ENCODE measurements at places on chromosomes 7 and 10.

DNA sequence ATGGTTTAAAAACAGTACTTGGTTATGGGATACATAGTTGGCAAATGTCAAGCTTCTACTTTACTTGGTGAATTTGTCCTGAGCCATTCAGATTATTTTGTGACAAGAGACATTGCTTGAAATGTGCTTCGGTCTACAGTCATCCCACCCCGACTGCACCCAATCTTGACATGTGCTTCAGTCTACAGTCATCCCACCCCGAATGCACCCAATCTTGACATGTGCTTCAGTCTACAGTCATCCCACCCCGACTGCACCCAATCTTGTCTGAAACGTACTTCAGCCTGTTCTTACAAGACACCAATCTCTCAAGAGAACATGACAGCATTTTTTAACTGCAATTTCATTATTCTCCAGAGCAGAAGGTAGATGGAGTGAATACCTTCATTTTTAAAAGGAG lies 47.8 kb downstream of the PRKCQ start:
- no peak for DNase-seq

DNA sequence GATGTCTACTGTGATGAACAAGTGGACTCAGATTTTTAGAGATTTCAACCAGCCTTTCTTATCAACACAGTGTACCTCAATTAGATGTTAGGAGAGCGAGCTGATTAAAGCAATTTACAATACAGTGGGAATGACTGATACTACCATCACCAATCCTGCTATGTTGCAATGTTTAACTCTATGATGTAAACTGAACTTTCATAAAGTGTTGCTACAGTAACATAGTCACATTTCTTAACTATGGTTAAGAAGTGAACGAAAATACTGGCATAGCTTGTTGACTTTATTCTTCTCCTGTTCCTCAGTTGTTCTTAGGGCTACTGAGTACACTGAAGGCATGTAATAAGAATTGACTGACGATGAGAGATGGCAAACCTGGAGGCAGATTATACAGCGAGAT lies 139.8 kb downstream of the MYOF start:
- no peak for DNase-seq

- DNase-seq = no peak
These were observed 33.4 kb downstream of the FOXL3 start for GRCh38 chr7:323410-323809.

- no peak for DNase-seq
These were observed 2.0 kb downstream of the MNX1 start for GRCh38 chr7:157008206-157009169.

GRCh38 chr7:16447876-16448275 lies 17.7 kb downstream of the SOSTDC1 start:
- no peak for DNase-seq

GRCh38 chr7:112129655-112130323 lies 76.4 kb downstream of the DOCK4 start:
- DNase-seq = no peak

DNA sequence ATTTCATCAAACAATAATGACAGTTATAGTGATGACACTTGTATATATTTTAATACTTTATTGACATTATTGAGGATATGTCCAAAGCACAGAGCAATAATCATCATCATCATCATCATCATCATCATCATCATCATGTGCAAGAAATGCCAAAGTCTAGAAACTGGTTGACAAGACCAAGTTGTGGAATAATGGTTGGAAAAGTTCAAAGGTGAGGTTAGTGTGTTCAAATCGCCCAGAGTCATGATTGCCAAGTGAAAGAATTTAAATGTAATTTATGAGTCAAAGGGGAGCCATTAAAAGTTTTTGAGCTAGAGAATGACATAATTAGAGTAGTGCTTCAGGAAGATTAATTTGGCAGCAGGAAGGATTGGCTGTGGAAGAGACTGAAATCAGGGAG lies 852.4 kb downstream of the SORCS1 start:
- no peak for DNase-seq

GRCh38 chr10:97887399-97887798 lies 37.8 kb downstream of the GOLGA7B start:
- no peak for DNase-seq

DNA sequence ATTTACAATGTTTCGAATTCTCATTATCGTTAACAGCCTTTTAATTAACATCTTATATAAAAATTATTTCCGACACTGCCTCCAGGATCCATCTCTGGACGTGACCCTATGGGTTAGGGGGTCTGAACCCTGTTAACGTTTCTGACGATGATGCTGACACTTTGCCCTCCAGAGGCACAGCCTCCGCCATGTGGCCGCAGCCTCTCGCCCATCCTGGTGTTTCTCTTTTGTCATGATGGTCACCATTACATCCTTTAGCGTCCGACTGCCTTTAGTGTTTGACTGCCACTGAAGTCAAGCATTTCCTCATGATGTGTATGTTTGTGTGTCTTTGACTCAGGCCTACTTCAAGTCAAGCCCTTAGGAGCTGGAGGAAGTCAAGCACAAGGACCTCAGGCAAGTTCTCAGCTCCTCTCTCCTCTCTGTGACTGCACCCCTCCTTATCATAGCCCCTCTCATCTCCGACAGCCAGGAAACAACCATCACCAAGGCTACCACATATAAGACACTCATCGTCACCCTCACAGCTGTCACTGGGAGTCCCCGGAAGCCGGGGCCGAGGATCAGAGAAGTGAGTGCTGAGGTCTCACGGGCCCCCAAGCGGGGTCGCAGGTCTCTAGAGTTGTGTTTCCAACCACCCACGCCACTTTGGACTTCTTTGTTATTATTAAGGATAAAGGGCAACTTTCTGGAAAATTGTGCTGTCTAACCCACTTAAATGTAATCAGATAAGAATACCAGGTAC lies 96.1 kb upstream of the PPP2R2D start:
- DNase-seq = no peak

DNA sequence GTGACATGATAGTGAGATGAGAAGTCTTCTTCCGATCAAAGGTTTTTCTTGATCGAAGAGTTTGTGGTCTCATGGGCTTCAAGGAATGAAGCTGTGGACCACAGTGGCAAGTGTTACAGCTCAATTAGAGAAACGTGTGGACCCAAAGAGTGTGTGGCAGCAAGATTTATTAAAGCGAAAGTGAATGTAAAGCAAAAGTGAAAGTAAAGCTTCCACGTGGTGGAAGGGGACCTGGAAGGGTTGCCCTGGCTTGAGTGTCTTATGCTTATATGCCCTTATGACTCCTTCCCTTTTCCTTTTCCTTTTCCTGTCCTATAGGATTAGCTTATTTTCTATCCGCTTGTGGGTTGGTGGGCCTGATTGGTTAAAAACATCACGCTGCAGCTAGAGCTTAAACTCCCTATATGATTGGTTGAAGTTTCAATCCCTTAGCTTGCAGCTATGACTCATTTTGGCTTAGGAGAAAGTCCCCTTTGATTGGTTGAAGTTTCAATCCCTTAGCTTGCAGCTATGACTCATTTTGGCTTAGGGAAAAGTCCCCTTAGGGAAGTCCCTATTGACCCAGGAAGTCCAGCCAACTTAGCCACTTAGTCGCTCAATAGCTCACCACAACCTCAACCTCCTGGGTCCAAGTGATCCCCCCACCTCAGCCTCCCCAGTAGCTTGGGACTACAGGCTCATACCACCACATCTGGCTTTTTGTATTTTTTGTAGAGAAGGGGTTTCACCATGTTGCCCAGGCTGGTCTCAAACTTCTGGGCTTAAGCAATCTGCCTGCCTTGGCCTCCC lies 34.7 kb downstream of the MRPS24 start:
- DNase-seq = peak; percentile 52

DNA sequence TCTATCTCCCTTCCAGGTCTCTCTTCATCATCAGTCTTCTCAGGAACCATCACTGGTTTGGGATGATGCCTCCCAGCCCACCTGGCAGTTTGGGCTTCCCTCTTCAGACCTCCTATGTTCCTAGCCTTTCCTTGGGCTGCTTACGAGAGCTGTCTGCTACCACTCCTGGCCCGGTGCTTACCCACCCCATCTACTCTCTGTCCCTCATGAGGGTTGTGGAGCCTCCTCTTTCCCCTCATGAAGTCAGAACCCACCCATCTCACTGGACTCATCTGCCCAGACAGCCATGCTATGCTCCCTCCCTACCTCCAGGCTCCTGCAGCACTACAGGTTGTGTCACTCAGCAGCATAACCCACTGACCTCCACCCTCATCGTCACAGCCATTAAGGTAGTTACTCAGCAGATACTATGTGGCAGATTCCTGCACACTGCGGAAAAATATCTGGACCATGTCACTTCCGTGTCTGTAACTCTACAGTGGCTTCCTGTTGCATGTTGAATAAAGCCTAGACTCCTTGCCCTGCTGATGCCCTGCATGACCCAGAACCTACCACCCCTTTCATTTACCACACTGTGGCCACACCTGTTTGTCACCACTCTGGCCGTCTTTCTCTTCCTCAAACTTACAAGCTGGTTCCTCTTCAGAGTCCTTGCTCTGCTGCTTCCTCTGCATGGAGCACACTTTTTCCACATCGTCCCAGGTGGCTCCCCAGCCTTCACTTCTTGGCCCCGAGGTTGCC lies 2.0 kb downstream of the DBNL start:
- DNase-seq = no peak

GRCh38 chr10:72114706-72115450 lies 26.5 kb upstream of the SPOCK2 start:
- no peak for DNase-seq

DNA sequence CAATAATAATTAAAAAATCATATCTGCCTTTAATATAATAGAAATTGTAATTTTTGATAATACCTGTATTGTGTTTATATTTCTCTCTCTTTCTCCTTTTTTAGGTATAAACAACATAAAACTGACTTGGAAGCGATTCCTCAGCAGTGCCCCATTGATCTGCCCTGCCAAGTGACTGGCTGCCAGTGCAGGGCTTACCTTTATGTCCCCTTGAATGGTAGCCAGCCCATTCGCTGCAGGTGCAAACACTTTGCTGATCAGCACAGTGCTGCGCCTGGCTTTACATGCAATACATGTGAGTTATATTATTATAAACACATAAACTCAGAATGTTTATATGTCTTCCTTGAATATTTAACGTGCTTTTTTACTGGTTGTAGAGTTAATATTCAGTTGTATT lies 9.2 kb downstream of the FAM221A start:
- no peak for DNase-seq

DNA sequence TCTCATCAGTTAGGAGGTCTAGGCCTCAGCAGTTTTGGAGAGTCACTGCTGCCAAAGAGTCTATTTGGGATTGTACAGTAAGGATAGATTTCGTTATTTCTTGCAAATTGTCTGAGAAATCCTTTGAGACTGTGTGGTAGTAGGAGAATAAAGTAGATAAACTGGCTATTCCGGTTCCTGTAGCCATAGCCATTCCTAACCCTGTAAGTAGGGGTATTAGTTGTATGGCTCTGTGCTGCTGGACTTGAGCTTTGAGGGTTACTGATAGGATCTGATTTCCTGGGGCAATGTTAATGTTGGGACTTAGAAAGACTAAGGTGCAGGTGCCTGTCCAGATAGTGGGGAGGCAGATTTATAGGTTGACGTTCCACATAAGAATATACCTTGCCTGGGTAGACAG lies 36.1 kb upstream of the ZNF138 start:
- DNase-seq = no peak

DNA sequence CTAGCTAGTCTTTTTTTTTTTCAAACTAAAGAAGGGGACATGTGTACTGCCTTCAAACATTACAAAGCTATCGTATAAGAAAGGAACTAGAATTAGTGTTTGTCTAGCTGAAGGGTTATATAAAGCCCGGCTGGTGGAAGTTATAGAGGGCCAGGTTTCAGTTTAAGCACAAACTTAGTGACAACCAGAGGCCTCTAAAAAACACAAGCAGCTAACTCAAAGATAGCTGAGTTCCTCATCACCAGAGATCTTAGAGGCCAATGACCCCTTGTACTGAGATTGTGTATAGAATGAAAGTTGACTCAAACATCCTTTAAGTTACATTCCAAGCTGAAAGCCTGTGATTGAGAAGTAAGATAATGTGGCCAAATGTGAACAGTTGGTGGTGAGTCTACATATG lies 28.1 kb upstream of the SGMS1 start:
- no peak for DNase-seq

DNA sequence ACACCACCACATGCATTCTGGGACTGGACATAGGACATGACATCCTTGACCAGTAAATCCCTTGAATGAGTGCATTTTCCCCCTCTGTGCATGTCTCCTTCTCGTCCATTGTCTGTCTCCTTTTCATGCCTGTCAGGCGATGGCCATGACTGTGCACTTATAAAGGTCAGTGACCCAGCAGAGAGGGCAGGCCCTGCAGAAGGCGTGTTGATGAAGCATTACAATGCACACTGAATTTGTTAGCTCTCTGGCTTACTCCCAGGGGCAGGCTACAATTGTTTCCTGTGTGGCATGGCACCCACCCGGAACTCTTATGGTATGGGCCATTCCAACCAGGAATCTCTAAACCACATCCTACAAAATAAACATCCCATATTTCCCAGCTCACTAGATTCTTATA lies 71.1 kb downstream of the SAMD9 start:
- no peak for DNase-seq

GRCh38 chr7:126370038-126370668 lies 882.6 kb downstream of the GRM8 start:
- DNase-seq = no peak

- DNase-seq = no peak
These were observed 133.3 kb downstream of the KCNMA1 start for GRCh38 chr10:77504196-77504872.

DNA sequence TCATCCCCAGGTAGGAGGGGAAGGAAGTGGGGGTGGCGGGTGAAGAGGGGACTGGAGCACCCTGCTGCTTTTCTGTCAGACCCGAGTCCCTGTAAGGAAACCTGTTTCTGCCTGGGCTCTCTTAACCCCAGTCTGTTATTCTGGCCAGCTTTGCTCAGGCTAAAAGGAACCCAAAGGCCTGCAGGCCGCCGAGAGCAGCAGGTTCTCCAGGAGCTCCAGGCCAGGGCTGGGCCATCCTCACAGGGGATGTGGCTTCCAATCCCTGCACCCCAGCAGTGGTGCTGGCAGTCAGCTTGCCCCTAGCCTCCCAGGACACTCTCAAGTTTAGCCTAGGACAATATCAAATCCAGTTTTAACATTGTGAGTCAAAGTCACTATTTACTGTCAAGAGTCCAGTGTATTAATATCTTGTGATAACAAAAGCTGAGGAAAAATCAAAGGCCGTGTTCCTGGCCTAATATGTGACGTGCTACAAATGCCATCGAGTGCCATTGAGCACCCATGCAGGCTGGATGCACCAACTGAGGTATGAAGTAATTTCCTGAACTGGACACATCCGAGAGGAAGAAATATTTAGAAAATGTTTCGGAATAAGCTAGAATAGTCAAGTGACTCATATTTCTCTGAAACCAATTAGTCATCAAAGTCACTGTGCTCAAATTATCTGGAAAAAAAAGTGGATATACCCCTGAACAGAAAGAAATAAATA lies 7.0 kb downstream of the PKD1L1 start:
- no peak for DNase-seq

GRCh38 chr7:22586786-22587140 lies 86.8 kb upstream of the STEAP1B start:
- DNase-seq = no peak

GRCh38 chr7:3270362-3270761 lies 30.7 kb upstream of the SDK1 start:
- no peak for DNase-seq

Data from T-helper 2 cell treated with Interferon-gamma antibody and Interleukin-4, amounts not matched to agents 5 μg/mL and 100 μg/mL, for 36 hours (primary cell).